Activated T-cell treated with anti-CD3 and anti-CD28 coated beads for 4 hours (primary cell): ENCODE measurements at places on chromosomes 6 and 20.

DNA sequence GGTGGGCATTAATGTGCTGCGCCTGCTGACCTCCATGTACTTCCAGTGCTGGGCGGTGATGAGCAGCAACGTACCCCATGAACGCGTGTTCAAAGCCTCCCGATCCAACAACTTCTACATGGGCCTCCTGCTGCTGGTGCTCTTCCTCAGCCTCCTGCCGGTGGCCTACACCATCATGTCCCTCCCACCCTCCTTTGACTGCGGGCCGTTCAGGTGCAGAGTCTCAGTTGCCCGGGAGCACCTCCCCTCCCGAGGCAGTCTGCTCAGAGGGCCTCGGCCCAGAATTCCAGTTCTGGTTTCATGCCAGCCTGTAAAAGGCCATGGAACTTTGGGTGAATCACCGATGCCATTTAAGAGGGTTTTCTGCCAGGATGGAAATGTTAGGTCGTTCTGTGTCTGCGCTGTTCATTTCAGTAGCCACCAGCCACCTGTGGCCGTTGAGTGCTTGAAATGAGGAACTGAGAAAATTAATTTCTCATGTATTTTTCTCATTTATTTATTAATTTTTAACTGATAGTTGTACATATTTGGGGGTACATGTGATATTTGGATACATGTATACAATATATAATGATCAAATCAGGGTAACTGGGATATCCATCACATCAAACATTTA, 35.2 kb upstream of the NOP56 start:
- no peak for DNase-seq

GRCh38 chr6:99661870-99662269, 55.2 kb downstream of the PRDM13 start:
- DNase-seq = no peak

DNA sequence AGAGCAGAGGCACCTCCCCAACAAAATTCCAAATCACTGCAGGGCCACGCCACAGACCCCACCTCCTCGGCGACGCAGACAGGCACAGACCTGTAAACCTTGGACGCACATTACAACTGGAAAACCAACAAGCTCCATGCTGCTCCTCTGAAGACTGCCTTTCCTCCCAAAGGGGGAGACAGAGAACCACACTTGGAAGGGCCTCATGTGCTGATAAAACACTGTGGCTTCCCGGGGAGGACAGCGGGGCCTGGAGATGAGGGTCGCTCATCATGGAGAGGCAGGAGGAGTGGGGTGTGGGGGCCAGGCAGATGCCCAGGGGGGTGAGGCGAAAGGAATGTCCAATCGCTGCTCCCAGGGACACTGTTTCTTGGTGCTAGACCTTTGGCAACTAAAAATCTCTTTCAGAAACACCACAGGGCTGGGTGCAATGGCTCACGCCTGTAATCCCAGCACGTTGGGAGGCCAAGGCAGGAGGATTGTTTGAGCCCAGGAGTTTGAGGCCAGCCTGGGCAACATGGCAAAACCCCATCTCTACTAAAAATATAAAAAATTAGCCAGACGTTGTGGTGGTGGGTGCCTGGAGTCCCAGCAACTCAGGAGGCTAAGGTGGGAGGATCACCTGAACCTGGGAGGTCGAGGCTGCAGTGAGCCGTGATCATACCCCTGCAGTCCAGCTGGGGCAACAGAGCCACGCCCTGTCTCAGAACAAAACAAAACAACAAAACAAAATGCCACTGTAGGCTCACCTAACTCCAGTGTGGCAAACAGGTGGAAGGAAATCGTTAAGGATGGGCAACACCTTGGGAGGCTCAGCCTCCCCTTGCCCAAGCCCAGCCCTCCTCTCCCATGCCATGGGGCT, 53.8 kb downstream of the ABHD12 start:
- no peak for DNase-seq

DNA sequence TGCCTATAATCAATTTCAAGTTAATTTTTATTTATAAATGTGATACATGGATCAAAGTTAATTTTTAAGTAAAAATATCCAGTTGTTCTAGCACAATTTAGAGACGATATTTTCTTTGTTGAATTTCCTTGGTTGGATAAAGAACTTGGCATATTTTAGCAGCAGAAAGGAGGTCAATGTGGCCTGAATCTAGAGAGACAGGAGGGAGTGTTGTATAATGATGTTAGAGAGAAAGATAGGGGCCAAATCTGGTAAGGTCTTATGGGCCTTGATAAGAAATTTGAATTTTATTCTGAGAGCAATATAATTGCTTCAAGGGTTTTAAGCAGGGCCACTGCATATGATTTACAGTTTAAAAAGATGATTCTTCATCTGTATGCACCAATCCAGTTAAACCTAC, 79.4 kb upstream of the OGFRL1 start:
- DNase-seq = no peak

GRCh38 chr6:100891079-100891478, 9.9 kb upstream of the ASCC3 start:
- DNase-seq = no peak

DNA sequence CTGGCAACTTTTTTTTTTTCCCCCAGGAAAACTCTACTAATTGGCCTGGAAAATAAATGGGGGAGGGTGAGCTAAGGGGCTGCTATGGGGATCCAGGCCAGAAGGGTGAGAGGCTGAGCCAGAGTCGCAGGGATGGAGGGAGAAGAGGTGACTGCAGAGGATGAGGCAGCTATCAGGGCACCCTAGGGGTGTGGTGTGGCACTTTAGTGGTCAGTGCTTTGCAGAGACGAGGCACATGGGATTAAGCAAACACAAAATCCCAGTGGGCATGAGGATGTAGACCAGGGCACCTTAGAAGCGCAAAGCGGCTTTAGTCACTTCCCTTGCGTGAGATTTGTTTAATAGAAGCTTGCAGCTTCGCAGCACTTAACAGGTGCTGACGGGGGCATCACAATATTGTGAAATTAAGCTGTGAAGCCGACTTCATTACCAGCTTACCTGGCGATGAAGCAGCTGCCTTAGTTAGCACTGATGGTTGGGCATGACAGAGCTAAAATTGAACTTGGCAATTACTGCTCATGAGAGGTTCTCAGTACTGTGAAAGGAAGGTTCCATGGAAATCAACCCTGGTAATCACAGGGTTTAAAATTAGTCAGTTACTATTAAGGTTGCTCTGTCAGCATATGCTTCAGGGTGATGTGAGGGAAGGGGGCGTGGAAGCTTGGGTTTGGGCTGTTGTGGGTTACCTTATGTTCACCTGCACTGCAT, 26.0 kb downstream of the TOX2 start:
- no peak for DNase-seq

- no peak for DNase-seq
These were observed 86.8 kb downstream of the ARHGAP18 start for GRCh38 chr6:129623008-129623732.

GRCh38 chr20:24952376-24953208, 3.5 kb downstream of the CST7 start:
- DNase-seq = no peak

DNA sequence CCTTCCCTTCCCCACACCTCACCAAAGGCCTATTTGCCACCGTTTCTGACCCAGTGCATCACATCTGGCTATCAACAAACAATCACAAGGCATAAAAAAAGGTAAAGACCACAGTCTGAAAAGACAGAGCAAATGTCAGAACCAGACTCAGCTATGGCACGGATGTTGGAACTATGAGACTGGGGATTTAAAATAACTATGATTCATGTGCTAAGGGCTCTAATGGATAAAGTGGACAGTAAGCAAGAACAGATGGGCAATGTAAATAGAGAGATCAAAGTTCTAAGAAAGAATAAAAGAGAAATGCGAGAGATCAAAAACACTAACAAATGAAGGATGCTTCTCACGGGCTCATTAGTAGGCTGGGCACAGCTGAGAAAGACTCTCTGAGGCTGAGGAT, 99.5 kb downstream of the LAMP5 start:
- no peak for DNase-seq

DNA sequence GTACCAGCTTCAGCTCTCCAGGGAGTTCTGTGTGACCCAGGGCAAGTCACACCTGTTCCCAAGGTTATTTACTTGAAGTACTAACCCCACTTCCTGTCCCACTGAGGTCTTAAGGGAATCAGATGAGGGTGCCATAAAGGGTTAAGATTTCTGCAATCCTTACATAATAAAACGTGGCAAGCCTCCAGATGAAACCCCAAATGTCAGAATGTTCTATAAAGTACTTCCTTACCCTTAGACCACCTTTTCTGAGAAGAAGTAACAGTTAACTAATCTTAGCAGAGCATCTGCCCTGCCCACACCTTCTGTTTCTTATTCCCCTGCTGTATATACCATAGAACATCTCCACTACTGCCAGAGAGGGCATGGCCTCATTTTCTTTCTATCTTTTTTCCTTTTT, 6.0 kb upstream of the AVP start:
- no peak for DNase-seq

GRCh38 chr6:139603581-139603980, 229.1 kb upstream of the CITED2 start:
- DNase-seq = no peak

GRCh38 chr6:99662616-99663015, 56.0 kb downstream of the PRDM13 start:
- no peak for DNase-seq

GRCh38 chr20:53832499-53832898, 237.9 kb downstream of the BCAS1 start:
- DNase-seq = no peak

- DNase-seq = no peak
These were observed 48.0 kb downstream of the DST start for GRCh38 chr6:56594699-56595098.

- no peak for DNase-seq
These were observed 162.2 kb downstream of the NKAIN2 start for GRCh38 chr6:123965894-123966293.

DNA sequence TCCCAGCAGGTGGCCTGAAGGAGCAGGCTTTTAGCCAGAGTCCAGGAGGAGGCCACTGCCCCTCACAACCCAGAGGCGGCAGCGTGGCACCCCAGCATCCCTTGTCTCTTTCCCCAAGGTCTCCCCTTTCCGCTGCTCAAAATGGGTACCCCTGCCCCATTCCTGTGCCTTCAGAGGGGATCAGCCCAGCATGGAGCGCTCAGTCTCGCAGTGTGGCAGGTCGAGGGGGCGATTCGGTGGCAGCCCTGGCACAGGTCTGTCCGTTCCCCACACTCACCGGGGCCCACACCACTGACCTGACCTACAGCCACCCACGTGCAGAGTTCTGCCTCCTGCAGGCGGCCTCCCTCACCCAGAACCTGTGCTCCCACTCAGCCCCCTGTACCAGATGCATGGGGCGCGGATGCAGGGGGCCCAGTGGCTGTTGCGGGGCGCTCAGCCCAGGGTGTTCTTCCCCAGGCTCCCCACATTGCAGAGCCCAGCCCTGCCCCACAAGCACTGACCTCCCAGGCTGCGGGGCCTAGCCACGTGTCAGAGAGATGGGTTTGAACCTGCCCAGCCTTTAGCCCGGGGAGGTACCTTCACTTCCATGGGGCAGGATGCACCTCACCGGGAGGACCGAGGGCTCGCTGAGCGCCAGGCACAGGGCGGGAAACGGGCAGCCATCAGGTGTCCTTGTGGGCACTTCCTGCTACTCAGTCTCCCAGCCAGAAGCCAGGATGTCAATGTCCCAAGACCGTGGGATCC, 41.8 kb downstream of the DSTN start:
- DNase-seq = no peak

DNA sequence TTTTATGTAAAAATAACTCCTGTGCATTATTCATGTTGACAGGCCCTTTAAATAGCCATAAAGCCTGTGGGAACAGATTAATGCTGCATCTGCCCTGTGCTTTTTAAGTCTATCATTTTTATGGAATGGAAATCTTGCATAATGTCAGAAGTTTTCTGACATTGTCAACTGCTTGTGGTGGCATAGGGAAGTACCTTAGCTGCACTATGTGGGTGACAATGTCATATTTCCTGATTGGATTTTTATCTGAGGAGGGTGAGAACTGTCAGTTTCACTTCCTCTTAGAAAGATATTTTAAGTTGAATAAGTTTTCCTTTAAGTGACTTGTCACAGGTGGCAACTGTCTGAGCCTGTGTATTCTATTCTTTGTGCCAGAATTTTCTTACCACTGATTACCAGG, 267.9 kb downstream of the PLCB1 start:
- no peak for DNase-seq

DNA sequence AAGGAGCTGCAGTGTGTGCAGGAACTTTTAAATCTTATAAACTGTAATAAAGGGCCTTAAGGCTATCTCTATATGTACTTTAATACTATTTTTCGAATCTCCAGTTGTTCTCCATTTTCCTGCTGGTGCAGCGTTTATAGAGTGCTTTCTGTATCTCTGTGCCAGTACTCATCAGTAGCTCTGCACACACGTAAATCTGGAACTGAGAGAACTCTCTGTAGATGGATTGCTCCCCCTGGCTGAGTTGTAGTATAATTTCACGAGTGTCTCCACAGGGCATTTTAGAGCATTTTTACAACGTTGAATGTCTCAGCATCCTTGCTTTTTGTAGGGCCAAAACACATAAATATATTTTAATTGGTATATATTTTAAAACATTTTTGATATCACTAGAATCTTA, 256.5 kb downstream of the TRDN start:
- no peak for DNase-seq

DNA sequence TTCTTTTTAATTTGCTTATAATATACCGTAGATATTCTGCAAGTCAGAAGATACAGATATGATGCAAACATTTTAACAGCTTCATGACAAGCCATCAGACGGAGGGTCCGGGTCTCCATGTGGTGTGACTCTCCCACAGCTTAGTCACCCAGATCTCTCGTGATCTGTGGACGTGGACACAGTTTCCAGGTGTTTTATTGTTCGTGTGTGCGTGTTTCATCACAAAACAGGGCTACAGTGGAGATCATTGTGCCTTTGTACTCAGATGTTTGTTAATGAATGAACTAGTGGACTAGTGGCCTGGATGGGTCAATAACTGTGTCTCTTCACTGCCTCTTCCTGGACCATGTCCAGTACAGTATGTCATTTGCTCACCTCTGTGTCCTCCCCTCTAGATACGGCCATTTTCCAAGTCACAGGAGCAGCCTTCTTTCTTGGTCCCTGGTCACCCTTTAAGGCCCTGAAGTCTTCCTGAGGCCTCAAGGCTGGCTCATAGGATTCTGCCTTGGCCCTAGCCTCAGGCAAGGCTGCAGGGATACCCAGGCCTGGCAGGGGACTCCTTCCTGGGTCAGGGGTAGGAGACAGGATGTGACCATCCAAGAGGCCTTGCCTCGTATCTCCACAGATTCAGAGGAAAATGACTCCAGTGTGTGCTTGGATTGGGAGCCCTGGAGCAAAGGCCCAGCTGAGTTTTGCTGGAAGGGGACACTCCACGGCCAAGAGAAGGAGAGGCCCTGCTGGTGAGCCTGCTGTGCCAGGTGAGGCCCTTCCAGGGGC, 4.6 kb downstream of the ADIG start:
- DNase-seq = no peak

GRCh38 chr6:126268092-126268491, 71.8 kb upstream of the CENPW start:
- DNase-seq = no peak

DNA sequence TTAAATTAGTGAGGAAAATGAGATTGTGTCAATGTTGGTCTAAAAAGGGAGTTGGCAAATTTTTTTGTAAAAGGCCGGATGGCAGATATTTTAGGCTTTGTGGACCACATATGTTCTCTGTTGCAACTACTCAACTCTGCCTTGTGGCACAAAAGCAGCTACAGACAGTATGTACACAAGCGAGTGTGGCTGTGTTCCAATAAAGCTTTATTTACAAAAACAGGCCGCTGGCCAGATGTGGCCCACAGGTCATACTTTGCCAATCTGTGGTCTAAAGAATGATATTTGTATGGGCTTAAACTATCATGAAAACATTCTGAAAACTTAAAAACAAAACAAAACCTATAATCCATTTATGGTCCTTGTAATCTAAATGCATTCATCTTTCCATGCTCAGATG, 228.3 kb downstream of the CLIC5 start:
- DNase-seq = no peak
